ENCODE measurements at places on chromosomes 7 and 10.

DNA sequence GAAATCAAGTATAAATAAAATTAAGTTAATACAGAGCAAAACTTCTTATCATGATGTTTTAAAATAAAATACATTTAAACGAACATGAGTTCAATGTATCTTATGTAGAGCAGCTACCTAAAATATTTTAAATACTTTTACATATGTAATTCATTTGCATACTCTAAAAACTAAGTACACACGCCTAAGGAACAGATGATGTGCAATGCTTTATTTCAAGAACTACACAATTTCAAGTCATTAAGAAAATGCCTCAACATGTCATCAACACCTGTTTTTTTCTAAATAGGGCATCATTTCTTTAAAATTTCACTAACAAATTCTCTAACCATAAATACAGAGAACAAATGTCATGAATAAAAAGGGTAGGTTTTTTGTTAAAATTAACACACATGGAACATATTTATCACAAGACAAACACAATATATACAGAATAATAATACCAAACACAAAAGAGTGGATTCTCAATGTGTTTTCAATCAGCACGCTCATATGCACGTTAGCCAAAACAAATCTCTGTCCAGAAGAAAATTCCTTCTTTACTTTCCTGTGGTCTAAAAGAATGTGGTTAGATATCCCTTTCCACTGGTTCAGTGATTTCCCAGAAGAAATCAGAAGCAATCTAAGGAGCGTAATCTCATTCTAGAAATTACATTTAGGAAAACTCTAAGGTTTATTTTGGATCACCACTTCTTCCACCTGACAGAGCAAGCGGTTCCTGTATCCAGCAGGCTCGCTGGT, 73.0 kb upstream of the PFKP start:
- no peak for DNase-seq

GRCh38 chr7:66013938-66014337, 31.9 kb upstream of the GUSB start:
- no peak for DNase-seq

DNA sequence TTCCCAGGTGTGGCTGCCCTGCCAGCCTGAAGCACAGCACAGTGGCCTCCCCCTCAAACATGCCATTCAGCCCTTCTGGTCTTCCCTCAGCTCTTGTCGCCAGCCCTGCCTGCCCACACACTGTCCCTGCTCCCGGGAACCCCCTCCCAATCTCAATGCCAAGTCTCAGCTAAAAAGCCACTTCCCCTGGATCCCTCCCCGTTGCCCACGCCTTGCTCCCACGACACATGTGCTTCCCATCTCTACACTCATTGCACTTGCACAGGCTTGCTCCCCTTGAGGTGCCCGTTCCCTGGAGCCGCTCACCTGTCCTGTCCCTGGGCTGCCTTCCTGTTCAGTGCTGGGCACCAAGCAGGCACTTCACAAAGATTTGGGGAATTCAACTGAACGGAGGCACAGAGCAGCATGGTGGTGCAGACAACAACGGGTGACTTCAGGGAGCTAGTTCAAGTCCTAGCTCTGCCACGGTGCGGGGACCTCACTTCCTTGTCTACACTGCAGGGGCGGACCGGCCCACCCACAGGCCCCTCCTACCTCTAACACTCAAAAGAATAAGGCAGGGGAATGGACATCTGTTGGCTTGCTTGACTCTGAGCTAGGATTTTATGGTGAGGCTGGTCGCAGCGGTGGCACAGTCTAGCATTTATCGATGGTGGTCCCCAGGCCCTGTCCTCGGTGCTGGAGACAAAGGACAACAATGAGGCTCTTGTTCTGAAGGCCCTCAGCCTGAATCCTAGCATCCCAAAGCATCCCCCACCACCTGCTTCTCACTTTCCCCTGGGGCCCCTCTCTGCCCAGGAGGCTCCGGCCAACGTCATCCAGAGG, 18.4 kb downstream of the RGS10 start:
- no peak for DNase-seq

- DNase-seq = no peak
Observed at GRCh38 chr7:30159163-30159562, 24.4 kb downstream of the MTURN start.

DNA sequence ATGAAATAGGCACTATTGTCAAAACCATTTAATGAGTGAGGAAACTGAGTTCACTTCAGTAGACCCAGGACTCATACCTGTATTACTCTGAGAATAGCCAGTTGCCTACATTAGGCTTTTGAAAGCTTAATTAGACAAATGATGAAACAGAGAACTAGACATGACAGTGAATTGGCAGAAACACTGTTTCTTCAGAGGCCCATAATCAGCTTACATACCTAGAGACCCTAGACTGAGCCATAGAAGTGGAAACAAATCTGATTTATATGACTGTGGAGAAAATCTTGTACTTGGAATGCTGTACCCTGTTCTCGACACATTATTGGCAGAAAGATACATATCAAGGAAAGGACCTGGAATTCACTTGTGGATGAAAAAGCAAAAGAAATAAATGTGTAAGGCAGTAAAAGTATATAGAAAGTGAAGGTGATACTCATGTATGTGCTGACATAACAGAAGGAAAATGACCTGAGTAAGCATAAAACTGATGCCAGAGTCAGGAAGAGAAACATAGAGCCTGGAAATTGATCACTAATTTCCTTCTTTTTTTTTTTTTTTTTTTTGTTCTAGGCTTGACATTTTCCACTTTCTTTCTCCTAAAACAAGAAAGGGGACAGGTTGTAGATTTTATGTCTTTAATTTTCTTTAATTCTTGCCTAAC, 251.5 kb downstream of the BICC1 start:
- no peak for DNase-seq

DNA sequence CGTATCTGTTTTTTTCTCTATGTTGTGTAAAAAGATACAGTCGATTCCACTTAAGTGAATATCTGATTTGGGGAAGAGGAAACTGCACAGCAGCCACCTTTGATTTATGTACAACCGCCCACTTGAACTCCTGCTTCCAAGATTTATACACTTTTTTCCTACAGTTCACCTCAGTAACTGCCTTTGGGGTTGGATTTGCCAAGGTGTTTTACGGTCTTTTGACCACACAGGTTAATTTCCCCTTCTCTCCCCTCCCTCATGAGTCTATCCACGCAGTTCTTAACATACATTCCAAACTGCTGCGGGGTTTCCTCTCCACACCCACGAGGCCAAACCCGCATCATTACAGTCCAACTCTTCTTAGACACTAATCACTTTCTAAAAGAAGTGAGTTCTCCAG, 277.0 kb downstream of the USP6NL start:
- DNase-seq = no peak

DNA sequence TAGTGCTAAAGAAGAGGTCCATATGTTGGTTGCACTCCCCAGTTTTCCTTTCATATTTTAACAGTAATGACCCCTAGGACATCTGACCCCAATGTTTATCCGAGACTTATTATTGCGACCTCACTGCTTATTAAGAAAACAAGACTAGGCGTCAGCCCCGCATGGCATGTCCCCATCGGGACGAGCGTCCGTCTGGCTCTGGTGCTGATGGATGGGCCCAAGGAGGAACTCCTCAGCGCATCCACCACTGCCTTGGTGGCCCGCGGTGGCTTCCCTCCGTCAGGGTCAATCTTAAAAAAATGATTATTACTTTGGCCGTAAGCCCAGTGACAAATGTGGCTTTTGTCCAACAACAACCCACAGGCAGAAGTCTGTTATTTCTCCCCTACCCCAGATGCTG, 40.1 kb upstream of the CXCL12 start:
- DNase-seq = no peak

DNA sequence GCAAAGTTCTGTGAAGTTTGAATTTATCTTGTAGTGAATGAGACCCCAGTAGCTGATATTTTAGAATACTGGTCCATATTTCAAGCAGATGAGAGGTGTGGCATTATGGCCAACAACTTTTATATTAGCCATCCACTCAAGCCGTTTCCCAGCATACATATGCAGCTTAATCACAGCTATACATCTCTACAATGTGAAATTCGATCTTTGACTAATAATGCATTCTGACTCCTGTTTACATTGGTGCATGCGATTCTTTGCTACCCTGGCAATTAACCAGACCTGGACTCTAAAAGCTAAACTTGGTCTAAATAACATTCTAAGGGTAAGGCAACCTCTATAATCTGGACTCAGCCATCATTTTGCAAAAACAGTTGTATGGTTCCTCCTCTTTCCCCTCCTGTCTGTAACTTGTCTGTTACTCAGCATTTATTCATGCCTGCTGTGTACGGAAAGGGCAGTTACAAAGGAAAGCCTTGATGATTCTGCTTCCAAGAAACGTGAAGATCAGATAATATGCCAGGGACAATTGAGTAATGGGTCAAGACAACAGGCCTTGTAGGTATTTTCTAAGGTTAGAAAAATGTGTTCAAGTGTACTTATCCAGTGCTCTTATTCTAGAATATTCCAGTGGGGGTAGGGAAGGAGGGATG, 50.6 kb downstream of the PNLIPRP2 start:
- no peak for DNase-seq

- no peak for DNase-seq
Observed at GRCh38 chr7:38127216-38128207, 50.5 kb upstream of the STARD3NL start.

GRCh38 chr10:71360735-71361134, 36.0 kb upstream of the CDH23 start:
- DNase-seq = no peak

DNA sequence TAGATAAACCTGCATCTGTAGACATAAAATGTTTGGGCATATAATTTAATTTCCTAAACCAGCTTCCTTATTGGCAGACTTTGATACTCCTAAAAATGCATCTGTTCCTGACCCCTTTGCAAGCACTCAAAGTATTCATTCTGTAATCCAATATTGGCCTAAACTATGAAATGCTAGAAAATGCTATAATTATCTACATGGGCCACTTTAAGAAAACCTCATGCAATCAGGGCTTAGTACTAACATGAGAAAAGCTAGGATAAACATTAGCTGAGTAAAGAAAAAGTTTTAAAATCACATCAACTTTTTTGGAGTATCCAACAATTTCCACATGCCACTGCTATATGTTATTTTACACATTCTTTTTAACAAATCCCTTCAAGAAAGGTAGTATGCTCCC, 57.2 kb downstream of the PARD3 start:
- no peak for DNase-seq

DNA sequence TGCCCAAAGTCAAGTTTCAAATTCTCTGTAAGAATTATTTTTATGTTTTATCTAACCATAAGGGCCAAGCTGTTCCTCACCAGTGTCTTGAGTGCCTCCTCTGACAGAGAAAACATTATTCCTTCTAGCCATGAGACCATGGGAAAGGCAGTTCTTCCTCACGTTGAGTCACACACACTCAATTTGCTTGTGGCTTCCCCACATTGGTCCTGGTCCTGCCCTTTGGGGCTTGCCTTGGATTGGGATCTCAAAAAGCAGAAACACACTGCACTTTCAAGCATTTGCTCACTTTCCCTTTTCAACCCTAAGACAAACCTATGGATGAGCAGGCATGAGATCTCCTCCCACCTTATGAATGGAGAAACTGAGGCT, 248.3 kb upstream of the IGFBP3 start:
- DNase-seq = no peak

GRCh38 chr10:60031664-60032063, 125.3 kb upstream of the CCDC6 start:
- DNase-seq = no peak

DNA sequence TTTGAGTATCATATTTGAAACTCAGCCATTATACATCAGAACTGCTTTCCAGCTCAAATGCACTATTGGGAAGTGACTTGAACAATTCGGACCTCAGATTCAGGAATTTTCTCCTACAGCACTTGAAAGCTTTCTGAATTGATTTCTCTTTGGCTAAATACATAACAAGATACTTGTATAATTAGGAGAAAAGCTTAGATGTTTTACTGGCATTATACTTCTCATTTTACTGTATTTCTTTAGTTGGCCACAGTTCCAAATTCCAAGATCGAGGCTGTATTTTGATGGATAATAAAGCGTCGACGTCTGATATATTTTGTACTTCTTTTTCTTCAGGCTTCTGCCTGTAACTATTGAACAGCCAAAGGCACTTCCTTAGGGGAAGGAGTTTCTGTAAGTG, 26.7 kb upstream of the LYZL2 start:
- no peak for DNase-seq

GRCh38 chr10:24949616-24950015, 2.8 kb downstream of the PRTFDC1 start:
- DNase-seq = no peak

GRCh38 chr7:5477723-5478531, 54.3 kb upstream of the TNRC18 start:
- no peak for DNase-seq

DNA sequence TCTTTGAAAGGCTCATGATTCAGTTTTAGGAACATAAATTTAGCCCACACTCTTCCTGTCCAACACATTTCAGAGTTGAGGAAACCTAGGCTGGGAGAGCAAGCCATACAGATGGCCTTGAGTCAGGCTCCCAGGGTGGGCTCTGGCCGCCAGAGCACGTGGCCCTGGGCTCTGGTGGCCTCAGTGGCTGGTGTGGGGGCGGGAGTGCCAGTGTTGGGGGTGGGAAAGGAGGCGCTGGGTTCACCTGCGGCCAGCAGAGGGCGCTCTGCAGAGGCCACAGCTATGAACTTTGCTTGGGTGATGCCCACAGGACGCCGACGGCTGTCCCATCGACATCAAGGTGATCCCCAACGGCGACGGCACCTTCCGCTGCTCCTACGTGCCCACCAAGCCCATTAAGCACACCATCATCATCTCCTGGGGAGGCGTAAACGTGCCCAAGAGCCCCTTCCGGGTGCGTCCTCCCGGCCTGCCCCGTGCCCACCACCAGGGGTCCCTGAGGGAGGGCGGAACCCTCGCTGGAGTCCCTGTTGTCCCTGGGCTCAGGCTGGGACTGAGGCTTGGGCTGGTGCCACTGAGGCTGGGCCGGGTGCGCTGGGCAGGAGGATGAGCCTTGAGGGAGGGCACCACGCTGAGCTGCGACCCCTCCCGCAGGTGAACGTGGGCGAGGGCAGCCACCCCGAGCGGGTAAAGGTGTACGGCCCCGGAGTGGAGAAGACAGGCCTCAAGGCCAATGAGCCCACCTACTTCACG, 11.9 kb downstream of the FLNC start:
- DNase-seq = peak; percentile 25

GRCh38 chr10:11403116-11403515, 208.3 kb downstream of the USP6NL start:
- peak; percentile 40 for DNase-seq

GRCh38 chr10:74854610-74855009, 28.2 kb downstream of the KAT6B start:
- no peak for DNase-seq

GRCh38 chr7:73940701-73941238, 79.8 kb downstream of the TMEM270 start:
- no peak for DNase-seq

GRCh38 chr10:118394301-118395200, 52.4 kb upstream of the FAM204A start:
- DNase-seq = no peak

GRCh38 chr7:155145477-155146255, 75.5 kb downstream of the HTR5A start:
- DNase-seq = no peak

GRCh38 chr7:129073738-129074137, 18.8 kb upstream of the TNPO3 start:
- DNase-seq = no peak

DNA sequence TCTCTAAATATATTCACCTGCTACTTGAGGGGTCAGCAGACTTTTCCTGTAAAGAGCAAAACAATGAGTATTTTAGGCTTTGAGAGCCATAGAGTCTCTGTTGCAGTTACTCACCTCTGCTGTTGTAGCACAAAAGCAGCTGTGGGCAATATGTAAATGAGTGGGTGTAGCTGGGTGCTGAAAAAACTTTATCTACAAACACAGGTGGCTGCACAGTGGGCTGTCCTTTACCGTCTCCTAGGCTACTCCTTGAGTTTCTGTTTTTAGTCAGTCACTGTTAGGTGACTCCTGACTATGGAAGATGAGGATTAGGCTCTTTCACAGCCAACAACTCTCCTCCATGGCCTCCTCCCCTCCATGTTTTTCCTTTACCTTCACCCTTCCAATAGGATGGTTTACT, 286.1 kb upstream of the C7orf33 start:
- no peak for DNase-seq

All from stimulated activated CD8-positive, alpha-beta memory T cell treated with anti-CD3 and anti-CD28 coated beads, Interleukin-12 subunit alpha, Interleukin-12 subunit beta, amount 100 ng/mL, for 4 hours (primary cell).